Hematopoietic multipotent progenitor cell treated with erythropoietin and hydrocortisone succinate and interleukin-3 and kit ligand, for 15 days (in vitro differentiated cells): ENCODE measurements at places on chromosomes 3 and 15.

DNA sequence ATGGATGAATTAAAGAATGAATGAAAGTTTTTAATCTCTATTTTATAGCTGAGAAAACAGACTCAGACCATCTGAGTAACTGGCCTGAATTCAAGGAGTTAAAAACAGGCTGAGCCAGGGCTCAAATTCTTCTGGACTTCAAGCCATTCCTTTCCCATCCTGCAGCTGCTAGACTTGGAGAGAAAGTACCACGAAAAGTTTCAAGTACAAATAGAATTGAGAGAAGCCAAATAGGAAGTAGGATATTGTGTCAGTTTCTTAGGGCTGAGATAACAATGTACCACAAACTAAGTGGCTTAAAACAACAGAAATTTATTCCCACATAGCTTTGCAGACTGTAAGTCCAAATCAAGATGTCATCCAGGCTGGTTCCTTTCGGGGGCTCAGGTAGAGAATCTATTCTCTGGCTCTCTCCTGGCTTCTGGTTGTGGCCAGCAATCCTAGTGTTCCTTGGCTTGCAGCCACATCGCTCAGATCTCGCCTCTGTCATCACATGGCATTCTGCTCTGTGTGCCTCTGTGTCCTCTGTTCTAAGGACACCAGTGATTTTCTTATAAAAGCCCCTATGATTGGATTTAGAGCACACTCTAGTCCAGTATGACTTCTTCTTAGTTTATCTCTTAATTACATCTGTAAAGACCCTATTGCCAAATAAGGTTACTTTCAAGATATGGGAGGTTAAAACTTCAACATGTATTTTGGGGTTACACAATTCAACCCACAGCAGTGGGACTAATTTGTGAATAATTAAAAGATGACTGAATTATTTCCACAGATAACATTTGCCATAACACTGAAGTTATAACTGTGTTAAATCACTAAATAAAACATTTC lies 25.7 kb upstream of the GOLIM4 start:
- no peak for DNase-seq

GRCh38 chr15:51071578-51071977 lies 23.1 kb downstream of the TNFAIP8L3 start:
- DNase-seq: no peak

DNA sequence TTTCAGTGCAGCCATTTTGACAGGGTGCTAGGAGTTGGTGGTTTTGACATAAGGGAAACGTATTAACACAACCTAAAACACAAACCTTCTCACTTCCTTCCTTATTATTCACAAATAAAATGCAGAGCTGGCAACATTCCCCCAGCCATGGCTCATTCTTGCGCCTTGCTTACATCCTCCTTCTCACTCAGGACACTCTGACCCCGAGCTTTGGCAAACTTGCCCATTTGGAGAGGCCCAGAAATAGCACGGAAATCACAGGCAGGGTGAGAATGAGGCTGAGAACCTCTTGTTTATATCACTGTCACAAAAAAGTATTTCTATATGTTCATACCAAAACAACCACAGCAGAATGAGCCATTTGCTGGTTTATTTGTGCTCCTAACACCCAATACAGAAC lies 244.3 kb downstream of the NTRK3 start:
- DNase-seq: no peak

DNA sequence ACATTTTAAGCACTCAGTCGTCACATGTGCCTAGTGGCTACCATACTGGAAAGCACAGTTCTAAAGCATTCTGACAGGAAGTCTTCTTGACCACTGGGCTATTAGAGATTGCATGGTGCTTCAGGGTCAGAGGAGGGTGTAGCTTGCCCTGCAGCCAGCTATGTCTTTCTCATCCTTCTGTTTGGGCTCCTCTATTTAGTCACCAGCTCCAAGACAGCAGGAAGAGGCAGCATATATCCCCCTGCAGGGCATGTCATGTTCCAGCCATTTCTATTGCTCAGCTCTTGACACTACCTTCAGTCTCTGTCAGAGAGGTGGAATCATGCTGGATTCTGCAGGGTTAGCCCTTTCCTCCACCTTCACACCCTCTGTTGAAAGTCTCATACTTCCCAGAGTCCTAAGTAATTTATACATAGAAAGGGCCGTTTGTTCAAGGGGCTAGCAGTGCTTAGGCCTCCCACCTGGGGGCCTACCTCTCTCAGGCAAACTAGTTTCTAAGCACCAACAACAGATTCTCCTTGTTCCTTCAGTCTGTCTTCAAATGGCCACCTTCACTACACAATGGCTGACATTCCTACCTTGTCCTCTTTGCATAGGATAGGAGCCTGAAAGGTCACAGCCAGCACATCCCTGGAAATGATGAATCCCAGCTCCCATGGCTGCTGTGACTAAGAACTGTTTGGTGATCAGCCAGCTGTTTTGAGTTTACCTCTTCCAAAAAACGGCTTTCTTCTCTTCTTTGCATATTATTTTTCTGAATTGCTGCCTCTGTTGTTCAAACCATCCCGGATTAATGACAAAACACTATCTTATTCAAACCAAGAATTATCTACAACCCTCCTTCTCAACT lies 115.7 kb upstream of the BFSP2 start:
- DNase-seq: no peak

- no peak for DNase-seq
Observed at GRCh38 chr3:152051501-152052404, 178.3 kb downstream of the SUCNR1 start.

GRCh38 chr3:51683566-51683965 lies 12.5 kb downstream of the TEX264 start:
- DNase-seq: no peak
